ENCODE measurements at places on chromosomes 5 and 9.

- DNase-seq, result peak; percentile 71
These were observed 4.7 kb downstream of the GNAQ start for GRCh38 chr9:78026947-78027346.

DNA sequence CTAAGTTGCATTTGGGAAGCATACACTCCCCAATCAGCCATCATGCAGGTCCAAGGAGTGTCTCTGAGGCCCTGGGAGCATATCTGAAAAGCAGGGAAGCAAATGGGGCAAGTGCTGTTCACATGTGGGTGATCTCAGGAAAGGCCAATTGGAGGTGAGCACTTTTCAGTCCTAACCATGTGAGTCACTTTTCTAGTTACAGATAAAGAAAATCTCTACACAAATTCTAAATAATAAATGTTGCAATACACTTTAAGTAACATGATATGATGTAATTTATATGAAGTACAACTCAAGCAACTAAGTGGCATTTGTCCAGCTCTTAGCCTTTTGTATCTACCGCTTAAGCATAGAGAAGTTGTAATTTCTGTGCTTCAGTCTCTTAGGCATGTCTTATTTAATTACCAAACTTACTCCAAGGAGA is 18.4 kb downstream of the ADAMTS16 start:
- DNase-seq, result no peak

DNA sequence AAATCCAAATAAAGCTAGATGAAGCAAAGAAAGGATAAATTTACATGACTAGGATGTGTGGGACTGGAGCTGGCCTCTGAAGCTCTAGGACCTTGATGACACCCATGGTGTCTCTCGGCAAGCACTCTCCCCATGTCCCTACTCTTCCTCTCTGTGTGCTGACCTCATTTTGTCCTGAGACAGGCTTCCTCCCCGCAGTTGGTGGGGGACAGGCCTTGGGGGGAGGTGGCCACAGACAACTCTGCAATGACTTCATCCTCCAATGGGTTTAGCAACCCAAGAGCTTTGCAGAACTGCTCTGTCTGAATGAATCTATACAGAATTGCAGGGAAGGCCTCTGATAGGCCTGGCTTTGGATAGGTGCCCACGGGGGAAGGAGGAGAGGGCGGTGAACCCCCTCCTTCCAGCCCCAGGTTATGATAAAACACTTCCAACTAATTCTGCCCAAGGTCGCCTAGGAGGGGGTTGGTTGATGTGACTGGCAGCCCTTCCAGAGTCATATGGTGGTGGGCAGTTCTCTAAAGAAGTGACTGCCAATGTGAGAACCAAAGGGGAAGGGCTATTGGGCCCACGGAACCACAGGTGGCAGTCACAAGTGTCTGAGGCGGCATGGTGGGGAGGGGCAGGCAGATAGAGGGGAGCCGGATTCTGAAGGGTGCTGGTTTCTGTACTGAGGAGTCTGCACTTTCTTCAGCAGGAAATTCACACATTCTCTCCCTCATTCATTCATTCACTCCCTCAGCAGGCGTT is 6.0 kb downstream of the SLC6A7 start:
- DNase-seq, result no peak

DNA sequence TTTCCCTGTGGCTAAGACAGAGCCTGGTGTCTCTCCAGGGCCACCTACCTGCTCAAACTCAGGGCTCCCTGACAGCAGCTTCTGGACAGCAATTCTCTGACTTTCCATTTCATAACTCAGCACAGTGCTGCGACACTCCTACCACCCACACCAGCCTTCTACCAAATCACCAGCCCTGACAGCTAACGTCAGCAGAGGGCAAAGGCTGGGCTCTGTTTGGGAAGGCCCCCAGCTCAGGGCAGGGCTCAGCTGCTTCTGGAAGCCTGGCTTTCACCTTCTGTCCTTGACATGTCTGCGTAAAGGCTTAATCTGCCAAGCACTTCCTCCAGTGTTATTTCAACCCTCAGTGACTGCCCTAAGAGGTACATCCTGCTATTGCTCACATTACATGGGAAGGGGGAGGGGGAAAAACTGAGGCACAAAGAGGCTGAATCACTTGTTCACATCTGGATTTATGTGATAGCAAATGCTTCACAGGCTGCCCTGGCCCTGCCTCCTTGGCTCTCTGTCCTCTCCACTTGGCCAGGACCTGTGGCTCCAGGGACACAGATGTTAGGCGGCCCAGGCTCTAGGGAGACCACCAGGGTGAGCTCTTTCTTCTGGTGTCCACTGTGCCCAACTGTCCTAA is 102.5 kb upstream of the PANK3 start:
- peak; percentile 55 for DNase-seq

DNA sequence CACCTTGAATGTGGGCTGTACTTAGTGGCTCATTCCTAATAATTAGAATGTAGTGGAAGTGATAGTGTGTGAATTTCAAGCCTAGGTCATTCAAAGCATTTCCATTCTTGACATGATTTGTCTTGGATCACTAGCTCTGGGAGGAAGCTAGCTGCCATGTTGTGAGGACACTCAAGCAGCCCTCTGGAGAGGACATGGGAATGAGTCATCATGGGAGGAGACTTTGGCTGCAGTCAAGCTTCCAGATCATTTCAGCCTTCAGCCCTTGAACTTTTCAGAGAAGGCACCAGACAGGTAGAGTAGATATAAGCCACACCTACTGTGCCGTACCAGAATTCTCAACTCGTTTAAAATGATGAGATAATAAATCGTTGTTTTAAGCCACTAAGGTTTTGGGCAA is 506.9 kb downstream of the ZNF608 start:
- no peak for DNase-seq

GRCh38 chr5:115418788-115419187 is 122.3 kb upstream of the CCDC112 start:
- DNase-seq, result no peak

DNA sequence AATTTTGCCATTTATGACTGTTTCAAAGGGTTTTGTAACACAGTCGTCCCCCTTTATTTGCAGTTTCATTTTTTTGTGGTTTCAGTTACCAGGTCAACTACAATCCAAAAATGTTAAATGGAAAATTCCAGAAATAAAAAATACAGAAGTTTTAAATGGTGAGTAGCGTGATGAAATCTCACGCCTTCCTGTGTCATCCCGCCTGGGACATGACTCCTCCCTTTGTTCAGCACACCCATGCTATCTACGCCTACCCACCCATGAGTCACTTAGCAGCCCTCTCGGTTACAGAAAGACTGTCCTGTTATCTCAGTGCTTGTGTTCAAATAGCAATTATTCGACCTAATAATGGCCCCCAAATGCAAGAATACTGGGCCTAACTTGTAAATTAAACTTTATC is 765.3 kb upstream of the ADAMTS16 start:
- DNase-seq, result peak; percentile 11

All from fibroblast of skin of abdomen (primary cell).